Cardiac muscle cell (in vitro differentiated cells and primary cell): ENCODE measurements at places on chromosomes 2 and 18.
A peak's percentile ranks its signal among the peaks of the same experiment; 100 is the strongest.

DNA sequence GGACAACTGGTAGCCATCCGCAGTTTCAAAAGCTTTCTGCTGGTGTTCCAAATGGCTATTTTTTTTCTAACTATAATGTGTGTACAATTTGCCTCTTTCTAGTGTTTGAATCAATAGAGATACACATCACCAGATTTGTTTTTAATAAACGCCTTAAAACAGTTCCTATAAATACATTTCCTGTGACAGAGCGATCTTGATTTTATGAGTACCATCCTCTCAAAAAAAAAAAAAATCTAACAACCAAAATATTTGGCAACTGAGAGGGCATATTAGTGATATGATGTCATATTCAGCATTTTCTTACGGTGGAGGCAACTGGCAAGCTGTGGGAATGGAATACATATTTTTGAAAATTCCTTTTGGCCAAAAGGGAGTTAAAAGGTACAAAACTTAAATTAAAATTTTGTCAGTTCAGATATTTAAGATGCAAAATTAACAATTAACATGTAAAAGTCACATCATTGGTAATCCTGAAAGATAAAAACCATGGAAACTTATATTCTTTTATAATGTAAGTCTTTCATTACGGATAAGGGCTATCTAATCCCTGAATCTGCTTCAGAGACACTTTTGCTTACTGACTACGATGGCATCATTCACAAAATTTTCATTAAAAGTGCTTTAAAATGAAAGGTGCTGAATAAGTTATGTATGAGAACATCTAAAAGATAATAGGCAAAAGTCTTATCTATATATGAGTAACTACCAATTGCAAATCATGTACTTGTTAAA, 268.4 kb downstream of the TCF4 start:
- DNase-seq = peak; percentile 48

DNA sequence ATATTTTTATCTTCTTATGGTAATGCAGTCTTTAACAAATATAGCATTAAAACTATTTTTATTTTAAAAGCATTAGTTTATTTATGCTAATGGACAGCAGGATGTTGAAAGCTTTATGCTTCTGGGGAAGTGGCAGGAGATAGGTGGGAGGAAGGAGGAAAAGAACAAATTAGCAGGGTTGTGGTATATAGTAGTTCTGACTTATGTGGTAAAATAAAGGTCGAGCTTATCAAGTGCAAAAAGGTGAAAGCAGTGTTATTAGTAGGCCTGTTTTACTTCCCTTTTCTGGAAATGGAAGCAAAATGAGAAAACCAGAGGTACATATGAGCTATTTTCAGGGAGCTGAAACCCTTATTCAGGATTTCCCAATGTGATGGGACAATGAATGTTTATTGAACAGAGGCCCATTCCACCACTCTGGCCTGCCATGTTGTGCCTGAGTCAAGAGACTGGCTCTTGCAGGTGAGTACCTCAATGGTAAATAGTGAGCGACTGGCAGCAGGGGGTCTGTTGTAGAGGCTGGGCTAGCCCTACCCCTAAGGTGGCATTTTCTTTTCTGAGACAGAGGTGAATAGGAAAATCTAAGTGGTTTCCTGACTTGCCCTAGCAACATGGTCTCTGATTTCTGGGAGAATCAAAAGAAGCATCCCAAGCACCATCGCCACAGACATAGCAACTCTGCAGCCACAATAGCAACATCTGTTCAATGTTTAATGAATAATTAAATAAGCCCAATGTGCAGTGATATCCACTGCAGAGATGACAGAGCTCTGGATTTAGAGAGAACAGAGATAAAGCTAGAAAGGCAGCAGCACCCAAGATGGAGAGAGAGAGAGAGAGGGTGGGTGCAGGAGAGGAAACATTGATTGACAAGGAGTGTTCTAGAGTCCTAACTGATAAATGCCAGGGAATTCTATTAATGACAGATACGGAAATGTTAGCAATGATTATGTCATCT, 119.7 kb downstream of the UPP2 start:
- no peak for DNase-seq

- DNase-seq = no peak
These were observed 14.3 kb downstream of the KCNH7 start for GRCh38 chr2:162824304-162824703.

DNA sequence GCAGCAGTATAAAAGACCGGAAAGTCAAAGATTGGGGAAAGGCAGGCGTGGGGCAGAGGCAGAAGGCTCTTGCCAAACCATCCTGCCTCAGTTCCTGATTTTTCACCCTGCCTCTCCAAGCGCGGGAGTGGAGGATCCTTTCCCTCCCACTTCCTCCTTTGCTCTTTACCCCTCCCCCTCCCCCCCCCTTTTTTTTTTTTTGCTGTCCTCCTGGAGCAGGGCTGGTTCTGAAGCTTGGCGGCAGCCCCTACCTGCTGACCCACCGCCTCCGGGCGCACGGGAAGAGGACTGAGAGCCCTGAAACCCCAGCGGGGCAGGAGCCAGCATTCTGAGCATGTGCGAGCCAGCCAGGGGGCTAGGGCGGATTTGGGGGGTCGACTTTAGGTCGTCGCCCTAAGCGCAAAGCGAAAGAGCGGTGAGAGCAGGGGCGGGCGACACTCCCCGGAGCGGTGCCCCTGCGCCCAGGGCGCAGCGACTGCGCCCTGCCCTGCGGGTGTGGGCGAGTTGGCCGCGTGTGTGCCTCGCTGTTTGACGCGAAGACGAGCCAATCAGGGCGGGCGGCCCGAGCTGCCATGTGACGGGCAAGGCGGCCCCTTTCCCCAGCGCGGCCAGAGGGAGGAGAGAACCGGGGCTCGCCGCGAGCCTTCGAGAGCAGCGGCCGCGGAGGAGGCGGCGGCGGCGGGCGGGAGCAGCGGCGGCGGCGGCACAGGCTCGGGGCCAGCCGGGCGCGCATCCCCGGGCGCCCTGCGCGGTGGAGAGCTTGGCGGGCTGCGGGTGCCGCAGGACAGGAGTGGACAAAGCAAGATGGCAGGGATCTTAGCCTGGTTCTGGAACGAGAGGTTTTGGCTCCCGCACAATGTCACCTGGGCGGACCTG, at the start of gene CERS6:
Gene CERS6, plus strand, starts transcription at position 628 of the 876 bp plus-strand sequence. Its CDS starts 177 bp downstream, at position 805.
- peak; percentile 97 for DNase-seq

GRCh38 chr2:199847181-199847864, 3.7 kb downstream of the FTCDNL1 start:
- no peak for DNase-seq

DNA sequence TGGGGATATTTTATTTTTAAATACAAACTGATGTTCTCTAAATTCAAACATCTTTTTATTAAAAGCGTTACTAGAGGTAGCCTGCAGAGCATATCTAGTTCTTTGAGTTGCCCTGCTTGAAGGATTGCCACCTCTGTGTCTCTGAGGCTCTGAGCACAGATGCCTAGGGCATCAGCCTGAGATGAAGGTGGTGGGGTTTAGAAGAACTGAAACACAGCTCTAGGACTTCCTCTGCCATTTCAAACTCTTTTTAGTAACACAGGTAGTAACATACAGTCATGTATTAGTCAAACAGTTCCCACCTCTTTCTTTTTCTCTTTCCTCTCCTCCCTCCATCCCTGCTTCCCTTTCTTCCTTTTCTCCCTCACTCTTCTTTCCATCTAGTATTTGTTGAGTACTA, 57.6 kb downstream of the TTC21B start:
- no peak for DNase-seq

GRCh38 chr2:27021253-27022049, 11.3 kb upstream of the TMEM214 start:
- no peak for DNase-seq

- DNase-seq = no peak
These were observed 850.6 kb upstream of the CHAC2 start for GRCh38 chr2:52916981-52917380.

GRCh38 chr2:201152999-201153815, 29.7 kb upstream of the CASP10 start:
- no peak for DNase-seq

DNA sequence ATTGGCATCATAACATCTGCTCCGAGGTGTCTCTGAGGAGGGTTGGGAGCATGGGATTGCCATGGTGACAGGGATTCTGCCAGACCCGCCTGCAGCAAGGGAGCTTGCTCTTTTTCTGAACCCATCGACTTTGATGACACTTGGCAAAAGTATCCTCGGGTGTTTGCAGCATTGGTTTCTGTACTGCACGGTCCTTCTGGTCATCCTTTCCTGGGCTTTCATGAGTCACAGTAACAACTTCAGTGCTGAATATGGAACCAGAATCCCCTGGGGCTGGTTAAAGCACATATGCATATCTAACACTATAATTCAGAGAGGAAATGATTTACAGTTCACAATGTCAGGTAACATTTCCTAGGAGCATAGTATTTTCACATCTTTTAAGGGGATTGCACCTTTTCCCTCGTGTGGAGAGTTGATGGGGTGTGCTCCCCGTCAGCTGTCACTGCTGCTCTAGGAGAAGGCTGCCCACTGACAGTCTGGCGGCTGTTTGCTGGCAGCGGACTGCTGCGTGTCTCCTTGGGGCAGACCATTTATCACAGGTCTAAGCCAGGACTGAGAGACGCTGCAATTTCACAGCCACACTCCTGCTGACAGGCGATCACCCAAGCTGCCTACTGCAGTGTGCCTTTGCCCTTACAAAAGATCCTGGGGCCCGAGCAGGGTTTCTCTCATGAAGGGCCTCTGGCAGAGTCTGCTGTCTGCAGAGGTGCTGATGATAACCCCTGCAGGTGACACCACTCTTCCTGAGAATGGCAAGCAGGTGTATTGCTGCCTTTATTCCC, 425.3 kb downstream of the THSD7B start:
- DNase-seq = no peak

DNA sequence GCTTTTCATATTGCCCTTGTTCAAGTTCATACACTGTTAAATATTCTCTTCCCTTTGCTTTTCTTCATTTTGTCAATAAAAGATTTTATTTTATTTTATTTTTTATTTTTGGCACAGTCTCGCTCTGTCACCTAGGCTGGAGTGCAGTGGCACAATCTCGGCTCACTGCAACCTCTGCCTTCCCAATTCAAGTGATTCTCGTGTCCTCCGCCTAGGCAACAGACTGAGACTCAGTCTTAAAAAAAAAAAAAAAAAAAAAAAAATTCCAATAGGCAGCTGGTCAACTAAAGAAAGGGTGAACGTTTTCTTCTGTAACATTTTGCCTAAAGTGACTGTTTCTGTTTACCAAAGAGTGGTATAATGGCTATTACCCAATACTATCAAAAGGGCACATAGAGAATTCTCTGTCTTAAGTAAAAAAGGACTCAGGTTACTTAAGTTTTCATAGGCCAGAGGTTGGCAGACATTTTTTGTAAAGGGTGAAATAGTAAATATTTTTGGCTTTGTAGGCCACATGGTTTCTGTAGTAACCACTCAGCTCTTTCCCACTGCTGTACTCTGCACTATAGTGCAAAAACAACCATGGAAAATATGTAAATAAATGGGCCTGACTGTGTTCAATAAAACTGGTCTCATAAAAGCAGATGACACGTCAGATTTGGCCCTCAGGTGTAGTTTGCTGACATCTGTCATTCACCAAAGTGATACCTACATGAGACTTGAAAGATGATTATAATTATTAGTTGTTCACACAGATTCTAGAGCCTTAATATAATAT, 113.4 kb downstream of the MIB1 start:
- DNase-seq = peak; percentile 21

DNA sequence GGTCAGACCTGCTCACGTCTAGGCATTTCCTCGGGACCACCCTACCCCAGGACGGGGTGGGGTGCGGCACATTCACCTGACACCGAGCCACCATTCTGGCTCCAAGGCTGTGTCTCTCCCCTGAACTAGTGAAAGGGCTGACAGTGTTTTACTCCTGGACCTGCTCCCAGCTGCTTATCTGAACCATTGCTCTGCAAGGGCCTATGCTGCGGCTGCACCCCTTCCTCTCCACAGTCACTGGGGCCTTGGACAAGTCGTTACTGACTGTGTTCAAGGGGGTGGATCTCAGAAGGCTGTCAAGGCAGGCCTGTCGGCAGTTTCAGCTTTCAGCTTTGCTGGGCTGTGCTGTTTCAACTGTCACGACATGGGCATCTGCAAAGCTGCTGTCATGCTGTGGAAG, 11.7 kb downstream of the CREG2 start:
- DNase-seq = no peak

- no peak for DNase-seq
These were observed 6.6 kb downstream of the GKN2 start for GRCh38 chr2:68946117-68946516.

GRCh38 chr18:48136827-48137373, 206.4 kb upstream of the SMAD2 start:
- DNase-seq = no peak

DNA sequence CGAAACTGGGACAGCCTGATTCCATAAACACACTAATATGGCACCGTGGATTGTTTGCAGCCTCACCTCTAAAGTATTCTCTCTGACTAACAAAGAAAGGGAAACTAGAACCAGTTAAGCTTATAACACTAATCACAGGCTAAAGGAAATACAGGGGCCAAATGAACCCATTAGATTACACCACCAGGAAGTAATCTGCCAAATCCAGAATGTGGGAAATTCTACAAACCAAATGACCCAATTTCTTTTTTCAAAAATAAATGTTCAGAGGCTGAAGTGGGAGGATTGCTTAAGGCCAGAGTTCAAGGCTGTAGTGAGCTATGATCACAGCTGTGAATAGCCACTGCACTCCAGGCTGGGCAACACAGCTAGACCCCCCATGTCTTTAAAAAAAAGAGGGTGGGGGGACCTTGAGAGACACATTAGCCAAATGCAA, 1.5 kb upstream of the MPPE1 start:
- peak; percentile 49 for DNase-seq

GRCh38 chr2:88303865-88304264, 133.7 kb downstream of the THNSL2 start:
- DNase-seq = no peak

GRCh38 chr2:134283661-134284060, 29.8 kb downstream of the MGAT5 start:
- no peak for DNase-seq

- no peak for DNase-seq
These were observed 42.5 kb upstream of the TTC32 start for GRCh38 chr2:19944205-19944845.

GRCh38 chr2:55173438-55174054, 58.5 kb downstream of the CLHC1 start:
- no peak for DNase-seq

DNA sequence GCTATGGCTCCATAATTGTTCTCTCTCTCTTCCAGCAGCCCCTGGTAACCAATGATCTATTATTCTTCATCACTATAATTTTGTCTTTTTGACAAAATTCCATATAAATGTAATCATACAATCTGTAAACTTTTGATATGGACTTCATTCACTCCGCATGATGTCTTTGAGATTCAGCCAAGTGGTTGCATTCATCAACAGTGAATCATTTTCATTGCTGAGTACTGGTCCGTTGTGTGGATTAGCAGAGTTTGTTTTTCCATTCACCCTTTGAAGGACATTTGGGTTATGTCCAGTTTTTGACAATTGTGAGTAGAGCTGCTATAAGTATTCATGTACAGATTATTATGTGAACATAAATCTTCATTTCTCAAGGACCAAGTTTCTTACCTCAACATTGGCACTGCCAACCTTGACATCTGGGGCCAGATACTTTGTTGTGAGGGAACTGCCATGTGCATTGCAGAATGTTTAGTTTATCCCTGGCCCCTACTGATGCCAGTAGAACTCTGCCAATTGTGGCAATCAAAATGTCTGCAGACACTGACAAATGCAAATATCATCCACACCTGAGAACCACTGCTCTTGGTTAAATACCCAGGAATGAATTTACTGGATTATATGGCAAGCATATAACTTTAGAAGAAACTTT, 48.4 kb upstream of the BCL2L11 start:
- peak; percentile 85 for DNase-seq
